ENCODE measurements at places on chromosomes 12 and 14.

DNA sequence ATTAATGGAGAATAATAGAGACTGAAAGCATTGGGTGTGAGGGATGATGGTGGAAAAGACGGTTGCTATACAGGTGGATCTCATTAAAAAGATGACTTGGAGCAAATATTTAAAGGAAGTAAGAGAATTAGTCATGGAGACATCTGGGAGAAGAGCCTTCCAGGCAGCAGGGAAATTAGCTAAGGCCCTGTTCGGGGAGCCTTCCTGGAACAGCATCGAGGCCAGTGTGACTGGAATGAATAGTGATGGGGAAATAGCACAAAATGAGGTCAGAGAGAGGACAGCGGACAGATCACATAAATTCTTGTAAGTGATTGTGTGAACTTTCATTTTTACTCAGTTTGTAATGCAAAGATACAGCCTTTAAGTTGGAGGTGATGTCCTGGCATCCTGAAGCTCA, 842.3 kb downstream of the SLC6A15 start:
- DNase-seq = no peak

DNA sequence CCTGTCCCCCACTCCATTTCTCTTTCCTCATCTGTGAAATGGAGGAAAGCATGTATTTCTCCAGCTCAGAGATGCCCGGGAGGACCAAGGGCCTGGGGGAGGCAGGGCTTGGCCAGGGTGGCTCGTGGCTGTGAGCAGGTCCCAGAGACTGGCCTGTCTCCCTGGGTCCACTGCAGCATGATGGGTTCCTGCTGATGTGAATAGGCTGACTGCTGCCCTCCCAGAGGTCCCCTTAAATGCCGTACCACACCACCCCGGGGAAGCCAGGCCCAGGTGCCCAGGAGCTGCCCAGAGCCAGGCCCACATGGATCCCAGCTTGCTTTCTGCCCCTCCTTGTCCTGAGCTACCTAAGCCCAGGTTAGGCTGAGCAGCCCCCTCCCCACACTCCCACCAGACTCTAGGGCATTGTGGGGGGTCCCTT, 158.2 kb upstream of the C14orf180 start:
- no peak for DNase-seq

- DNase-seq = no peak
Observed at GRCh38 chr12:108525681-108526080, 10.6 kb downstream of the FICD start.

DNA sequence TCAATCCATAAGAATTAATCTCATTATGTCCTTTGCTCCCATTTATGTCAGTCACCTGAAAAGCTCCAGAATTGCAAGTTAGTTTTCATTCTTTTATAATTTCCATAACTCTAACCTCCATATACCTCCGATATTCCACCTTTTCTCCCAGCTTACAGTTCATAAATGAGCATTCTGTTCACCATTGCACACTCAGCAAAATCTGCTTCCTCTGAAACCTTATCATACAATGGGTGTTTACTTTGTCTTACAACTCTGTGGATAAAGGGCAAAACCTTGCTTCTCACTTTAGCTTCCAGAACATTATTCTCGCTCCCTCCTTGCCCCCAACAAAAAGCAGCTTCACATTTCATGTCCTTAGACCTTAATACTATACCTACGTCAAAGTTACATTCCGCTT, 19.3 kb upstream of the SLCO1B1 start:
- DNase-seq = no peak

GRCh38 chr12:42504049-42504448, 85.5 kb downstream of the PRICKLE1 start:
- no peak for DNase-seq

GRCh38 chr12:29816874-29817725, 33.4 kb upstream of the TMTC1 start:
- no peak for DNase-seq

DNA sequence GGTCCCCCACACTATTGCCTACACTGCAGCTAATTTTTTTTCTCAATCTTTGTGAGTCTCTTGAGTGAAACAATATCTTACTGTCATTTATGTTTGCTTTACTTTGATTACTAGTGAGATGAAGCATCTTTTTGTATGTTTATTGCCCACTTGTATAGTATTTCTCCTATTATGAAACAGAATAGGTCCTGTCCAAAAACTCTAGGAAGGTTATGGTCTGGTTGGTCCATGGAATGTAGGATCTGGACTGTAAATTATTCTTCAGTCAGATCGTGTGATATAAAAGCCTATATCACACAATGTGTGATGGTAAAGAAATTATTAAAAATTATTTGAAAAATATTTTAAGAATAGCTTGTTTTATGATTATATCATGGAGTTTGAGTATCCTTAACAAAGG, 434.4 kb downstream of the ZFP36L1 start:
- DNase-seq = no peak

DNA sequence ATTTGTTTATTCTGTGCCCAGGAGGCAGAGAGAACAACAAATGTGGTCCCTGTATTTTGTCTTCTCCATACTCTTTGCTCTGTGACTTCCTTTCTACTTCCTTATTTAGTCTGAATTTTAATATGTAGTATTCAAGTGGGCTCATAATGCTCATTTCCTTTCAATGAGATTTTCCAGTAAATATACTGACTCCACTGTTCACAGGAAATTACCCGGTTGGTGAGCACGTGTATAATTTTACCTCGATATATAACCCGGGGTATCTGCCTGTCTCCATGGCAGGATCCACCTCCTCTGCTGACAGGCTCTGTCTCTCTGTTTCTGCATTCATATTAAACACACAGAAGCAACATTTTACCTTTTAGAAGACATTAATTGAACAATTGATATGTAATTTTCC, 166.0 kb downstream of the SLC38A4 start:
- DNase-seq = no peak

GRCh38 chr14:40371011-40371410, 938.8 kb upstream of the FBXO33 start:
- DNase-seq = no peak

DNA sequence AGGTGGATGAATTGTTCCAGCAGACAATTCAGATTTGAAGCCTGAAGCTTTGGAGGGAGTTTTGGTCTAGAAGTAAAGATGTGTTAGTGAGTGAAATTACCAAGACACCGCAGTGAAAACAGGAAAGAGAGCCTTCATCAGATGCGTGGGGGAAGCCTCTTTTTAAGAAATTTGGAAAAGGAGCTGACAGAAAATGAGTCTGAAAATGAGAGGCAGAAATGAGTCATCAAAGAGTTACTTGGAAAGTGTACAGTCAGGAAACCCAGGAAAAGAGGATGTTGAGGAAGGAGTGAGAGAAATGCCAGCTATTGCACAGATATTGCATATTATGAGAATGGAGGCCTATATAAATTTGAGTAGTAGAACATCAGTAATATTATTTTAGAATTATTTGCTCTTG, 520.7 kb downstream of the NRXN3 start:
- no peak for DNase-seq

DNA sequence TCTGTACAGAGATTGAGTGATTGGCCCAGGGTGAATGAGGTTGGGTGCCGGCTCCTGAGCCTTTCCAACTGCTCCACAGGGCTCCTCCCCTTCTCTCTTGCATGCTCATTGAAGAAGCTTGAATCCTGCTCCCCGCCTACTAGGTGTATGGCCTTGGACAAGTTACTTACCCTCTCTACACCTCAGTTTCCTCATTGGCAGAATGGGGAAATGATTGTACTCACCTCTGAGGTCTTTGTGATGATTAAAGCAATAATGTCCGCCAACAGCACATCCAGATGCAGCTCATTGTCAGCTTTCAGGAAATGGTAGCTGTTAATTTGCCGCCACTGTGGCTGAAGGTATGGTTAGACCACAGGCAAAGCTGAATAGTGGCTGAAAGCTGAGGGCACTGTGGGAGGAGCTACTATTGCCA, 174.1 kb downstream of the CRADD start:
- DNase-seq = no peak

DNA sequence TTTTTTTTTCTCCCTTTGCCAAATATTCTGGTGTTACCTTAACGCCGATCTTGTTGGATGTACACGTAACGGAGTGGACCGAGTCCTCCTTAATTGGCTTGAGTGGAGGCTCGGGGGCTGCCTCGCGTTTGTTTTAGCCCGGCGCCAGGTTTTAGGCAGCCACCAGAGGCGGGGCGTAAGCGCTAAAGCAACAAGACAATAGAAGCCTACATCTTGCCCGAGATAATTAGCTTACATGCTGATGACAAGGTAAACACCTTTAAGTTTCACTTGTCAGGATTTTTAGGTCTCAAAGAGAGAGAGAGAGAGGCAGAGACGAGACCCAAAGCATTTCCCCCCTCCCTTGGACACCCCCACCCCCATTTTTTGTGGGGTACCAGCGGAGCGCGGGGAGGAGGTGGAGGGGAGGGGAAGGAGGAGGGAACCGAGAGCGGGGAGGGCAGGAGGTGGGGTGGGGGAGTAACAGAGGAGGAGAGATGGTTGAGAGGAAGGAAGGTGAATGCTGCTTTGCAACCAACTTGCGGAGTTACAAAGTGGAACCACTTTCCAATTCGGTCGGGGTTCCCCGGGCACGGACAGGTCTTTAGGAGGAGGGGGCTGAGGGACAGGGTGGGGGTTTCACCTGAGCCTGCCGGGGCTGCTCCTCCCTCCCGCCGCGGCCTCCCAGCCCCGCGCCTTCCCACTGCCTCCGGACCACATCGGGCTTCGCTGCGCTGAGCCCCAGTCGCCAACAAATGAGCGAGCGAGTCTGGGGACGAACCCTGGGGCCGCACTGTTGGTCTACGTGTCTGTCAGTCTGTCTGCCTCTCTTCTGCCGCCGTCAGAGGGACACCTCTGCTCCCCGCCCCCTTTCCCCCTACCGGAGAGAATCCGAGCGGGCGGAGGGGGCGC, at the start of gene NKX2-1:
Gene NKX2-1, minus strand, starts transcription at position 802 of the 891 bp plus-strand sequence. Its CDS starts 103 bp downstream, at position 699.
- DNase-seq = no peak

GRCh38 chr14:54478636-54479215, 10.1 kb downstream of the GMFB start:
- no peak for DNase-seq

GRCh38 chr12:113232089-113232839, 11.0 kb downstream of the TPCN1 start:
- no peak for DNase-seq

GRCh38 chr12:109393437-109394345, 46.0 kb downstream of the MYO1H start:
- DNase-seq = no peak

DNA sequence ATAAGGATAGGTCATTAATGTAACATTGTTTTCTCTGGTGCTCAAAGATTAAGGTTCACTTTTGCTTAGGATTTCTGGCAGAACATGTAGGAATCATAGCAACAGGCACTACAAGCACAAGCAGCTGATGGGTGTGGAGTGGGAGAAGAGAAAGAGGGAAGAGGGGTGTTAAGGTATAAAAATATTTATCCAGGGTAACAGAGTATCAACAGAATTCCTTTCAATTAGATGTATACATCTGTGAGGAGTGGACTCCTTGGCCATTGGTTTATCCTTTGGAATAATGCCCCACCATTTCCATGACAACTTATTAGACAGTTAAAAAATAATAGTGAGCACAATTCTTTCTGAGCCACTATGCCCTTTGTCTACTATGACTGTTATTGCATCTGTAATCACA, 388.3 kb upstream of the DDHD1 start:
- no peak for DNase-seq

GRCh38 chr12:65859519-65859918, 35.2 kb downstream of the HMGA2 start:
- DNase-seq = no peak

DNA sequence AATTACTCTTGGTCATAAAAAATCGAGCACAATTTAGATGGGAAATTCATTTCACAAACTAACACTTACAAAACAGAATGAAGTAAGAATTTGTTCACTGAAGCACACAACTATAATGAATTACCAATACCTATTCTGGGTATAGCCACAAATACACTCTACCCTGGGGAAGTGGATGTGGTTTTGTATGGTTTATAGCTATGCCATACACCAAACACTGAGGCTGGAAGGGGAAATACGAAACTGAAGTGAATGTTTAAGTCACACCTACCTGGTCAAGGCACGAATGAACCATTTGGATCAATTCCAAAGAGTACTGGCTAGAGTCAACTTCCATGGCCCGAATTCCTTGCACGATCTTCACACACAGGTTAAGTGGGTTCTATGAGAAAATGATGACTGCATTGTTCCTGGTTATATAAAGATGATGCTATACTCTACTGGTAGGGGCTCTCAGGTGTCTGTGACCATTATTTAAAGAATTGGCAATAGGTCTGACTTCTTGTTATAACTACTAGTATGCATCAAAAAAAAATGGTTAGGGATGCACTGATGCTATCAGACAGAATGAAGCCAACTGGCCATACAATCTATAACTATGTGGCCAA, 12.8 kb downstream of the NEK9 start:
- DNase-seq = no peak

- no peak for DNase-seq
Observed at GRCh38 chr14:74973003-74973653, 17.7 kb upstream of the PGF start.

DNA sequence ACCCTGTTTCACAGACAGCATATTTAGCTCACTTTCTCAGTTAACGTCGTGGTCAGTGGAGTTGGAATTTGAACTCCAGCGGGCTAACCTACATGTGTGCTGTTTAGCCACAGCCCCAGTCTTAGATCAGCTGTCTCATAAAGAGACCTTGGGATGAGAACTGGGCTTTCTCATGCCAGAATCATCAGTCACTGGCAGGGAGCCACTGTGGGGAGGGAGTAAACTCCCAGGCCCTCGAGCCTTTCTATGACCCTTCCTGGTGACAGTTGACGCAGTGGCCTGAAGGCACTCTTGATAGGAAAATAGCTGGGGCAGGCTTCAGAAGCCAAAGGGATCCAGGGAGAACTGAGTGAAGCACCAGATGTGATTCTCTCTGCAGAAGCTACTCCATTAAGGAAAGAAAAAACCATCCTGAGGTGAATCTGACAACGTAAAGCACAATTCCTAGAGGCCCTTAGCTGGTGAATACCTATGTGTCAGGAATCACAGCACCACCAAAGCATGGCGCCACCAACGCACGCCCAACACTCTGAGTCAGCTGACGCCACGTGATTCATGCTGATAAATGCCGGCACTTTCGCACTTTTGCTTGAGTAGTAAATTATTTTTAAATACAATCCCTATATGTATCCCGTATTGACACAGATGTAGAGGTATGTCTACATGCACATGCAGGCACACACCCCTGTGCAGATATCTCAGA, 279.6 kb upstream of the TMEM132C start:
- DNase-seq = no peak

DNA sequence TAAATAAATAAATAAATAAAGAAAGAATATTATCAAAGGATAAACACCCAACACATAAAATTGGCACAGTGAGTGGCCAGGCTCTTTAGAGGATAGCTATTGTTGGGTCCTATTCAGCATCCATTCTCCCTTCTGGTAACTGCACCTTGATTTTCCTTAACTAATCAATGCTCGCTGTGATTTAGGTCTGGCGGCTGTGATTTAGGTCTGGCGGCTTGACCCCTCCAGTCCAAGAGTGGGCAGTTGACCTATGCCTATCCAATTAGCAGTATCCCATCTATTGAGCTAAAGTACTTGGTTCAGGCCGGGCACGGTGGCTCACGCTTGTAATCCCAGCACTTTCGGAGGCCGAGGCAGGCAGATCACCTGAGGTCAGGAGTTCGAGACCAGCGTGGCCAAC, 9.7 kb upstream of the SLC15A4 start:
- no peak for DNase-seq

Data from stimulated activated CD8-positive, alpha-beta memory T cell treated with anti-CD3 and anti-CD28 coated beads, Interleukin-15, amount 100 ng/mL, for 24 hours (primary cell).